ENCODE measurements at places on chromosomes 3 and 15.

DNA sequence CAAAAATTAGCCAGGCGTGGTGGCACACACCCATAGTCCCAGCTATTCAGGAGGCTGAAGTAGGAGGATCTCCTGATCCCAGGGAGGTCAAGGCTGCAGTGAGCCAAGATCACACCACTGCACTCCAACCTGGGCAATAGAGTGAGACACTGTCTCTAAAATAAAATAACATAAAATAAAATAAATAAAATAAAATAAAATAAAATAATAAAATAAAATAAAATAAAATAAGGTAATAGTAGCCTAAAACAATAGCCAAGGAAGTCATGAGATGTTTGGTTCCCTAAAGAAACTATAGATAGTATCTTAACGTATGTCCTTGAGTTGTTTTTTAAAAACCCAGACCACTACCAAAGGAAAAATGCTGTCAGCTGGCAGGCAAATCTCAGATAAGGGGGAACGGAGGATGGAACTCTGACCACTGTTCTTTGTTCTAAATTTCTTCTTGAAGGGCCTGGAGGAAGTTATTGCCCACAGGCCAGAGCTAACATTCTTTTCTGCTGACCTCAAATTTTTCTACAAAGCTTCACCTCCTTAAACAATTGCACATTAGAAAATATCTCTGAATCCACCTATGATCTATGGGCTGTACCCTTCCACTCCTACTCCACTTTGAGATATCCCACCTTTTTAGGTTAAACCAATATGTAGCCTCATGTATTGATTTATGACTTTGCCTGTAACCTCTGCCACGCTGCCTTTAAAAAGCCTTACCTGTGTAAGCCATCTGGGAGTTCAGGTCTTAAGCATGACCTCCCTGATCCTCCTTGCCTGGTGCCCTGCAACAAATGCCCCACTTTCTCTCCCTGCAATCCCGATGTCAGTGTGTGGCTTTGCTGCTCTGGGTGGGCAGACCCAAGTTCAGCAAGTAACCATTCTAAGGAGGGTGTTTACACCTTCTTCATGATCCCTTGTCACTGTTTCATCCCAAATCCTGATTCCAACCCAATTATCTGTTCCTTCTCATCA, 126.2 kb upstream of the BHLHE40 start:
- DNase-seq = no peak

GRCh38 chr3:172256101-172256734, 192.0 kb downstream of the GHSR start:
- no peak for DNase-seq

DNA sequence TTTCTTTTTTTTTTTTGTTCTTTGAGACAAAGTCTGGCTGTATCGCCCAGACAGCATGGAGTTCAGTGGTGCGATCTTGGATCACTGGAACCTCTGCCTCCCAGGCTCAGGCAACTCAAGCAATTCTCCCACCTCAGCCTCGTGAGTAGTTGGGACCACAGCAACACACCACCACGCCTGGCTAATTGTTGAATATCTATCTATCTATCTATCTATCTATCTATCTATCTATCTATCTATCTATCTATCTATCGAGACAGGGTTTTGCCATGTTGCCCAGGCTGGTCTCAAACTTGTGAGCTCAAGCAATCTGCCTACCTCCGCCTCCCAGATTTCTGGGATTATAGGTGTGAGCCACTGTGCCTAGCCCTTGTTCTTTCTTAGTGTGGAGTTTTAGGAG, 143.3 kb upstream of the DPH6 start:
- DNase-seq = no peak

DNA sequence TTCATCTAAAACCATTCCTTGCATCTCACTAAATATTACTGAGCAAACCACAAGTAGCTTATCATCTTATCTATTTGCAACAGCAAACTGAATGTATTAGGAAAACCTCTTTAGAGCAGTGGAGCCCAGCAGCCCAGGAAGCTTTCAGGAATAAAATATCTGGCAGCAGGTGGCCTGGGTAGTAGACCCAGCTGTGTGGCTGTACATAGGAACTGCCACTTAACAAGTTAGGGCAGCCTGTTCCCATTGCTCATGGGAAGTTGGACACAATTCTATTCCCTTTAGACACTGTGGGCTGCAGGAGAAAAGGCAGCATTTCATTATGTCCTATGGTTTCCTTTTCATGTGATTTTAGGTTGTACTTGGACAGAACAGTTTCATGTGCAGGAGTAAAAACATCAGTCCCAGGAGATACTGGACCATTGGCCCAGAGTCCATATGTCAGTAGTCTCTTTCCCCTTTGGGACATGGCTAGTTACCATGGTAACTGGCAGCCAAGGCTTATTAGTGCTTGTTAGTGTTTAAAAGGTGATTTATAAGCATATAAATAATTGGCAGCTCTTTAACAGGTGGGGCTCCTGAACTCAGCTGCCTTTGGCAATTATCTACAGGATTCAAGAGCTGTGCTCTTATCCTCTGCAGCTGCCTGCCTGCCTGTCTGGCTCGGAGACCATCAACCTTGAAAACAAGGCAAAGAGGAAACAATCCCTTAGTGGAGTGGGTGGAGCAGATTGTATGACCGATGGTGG, 28.9 kb upstream of the LSAMP start:
- DNase-seq = no peak

- peak; percentile 12 for DNase-seq
These were observed 14.6 kb downstream of the SCG5 start for GRCh38 chr15:32656091-32656490.

DNA sequence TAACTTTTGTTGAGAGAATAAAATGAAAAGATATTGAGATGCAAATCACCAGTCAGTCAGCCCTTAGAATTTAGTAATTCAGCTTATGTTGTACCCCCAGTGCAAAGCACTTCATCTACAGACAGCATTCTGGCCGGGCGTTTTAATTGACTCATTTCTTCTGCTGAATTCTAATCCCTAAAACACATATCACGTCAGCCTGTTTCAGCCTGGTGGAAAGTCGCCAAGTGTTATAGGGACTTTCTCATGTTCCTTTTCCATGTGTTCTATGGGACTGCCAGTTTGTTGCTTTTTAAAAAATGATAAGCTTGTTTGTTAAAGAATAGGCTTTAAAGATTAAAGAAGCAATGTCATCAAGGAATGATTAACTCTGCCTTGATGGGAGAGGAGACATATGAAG, 169.7 kb upstream of the BFSP2 start:
- no peak for DNase-seq

GRCh38 chr3:1275495-1275894, 182.7 kb downstream of the CNTN6 start:
- DNase-seq = peak; percentile 42

- no peak for DNase-seq
These were observed 10.9 kb downstream of the MASP1 start for GRCh38 chr3:187280644-187281043.

GRCh38 chr3:72892081-72892775, 4.4 kb downstream of the GXYLT2 start:
- no peak for DNase-seq

GRCh38 chr3:160753953-160754352, 2.1 kb upstream of the PPM1L start:
- DNase-seq = no peak

DNA sequence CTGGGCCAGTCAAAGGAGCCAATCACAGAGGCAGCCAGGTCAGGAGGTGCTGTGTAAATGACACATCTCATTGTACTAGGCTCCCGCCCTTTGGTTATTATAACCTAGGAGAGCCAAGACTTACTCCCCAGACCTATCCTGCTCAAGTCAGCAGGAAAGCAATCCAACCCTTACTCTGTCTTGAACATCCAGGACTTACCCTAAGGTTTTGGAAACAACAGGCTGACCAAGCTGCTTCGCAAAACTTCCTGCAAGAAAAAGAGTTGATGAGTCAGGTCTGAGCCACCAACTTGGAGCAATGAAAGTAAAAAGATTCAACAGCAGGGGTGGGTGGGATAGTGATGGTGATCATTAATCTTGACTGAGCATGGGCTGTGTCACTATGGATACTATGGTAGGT, 144.4 kb downstream of the MYLK start:
- no peak for DNase-seq

- no peak for DNase-seq
These were observed 142.4 kb upstream of the TLE3 start for GRCh38 chr15:70240082-70240481.
